ENCODE measurements at places on chromosomes 7 and 10.

DNA sequence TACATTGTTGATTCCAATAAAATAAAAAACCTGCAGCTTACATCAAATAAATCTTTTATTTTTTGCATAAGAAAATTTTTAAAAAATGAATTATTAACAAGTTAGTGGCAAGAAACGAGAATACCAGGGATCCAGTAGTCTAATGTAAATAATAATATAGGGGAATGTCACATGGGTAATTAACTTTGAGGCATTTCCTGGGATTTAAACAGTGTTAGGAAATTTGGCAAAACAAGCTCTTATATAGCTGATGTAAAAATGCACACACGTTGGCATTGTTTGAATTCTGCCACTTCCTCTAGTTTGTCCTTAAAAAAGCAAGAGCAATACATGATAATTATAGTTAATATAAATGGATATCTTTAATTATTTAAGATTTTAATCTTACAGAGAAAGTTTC, 768.6 kb downstream of the CNTNAP2 start:
- DNase-seq = no peak

DNA sequence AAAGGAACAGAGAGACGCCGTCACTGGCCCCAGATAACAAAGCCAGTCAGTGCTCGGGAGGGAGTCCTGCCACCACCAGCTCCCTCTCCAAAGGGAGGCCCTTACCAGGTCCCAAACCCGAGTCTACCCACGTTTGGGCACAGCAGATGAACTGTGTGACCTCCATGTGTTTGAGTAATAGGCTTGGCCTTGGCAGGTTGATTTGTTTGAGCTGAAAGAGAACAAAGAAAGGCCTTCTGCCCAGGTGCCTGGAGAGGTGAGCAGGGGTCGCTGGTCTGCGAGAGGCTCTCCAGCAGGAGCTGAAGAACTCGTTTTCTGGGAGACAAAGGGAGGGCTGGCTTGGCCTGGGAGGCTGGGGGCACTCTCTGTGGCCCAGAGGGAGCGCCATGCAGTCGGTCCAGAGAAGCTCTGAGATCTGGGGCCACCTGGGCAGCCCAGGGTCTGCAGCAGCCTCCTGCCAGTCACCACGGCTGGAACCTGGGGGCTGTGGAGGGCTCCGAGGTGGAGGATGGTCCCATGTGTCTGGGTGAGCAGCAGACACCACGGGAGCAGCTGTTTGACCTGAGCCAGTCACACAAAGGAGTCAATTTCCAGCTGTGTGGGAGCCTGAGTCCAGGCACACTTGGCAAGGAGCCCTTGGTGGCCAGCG, 99.7 kb downstream of the PAXIP1 start:
- DNase-seq = no peak

DNA sequence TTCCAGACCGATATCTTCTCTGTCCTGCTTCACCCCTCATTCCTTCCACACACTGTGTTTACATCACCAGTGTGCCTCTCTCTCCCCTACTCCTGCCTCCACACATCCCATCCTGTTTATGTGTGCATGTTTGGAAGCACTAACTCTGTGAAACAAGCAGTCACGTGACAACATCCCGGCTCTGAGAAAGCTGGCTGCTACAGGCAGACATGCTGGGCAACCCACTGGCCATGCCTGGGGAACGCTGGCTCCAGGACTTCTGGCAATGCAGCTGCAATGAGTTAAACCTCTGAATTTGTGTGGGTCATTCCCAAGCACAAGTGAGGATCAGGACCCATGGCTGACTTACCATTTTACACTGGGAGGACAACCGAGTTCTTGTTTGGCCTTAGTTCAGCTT, 74.0 kb downstream of the WNT2 start:
- no peak for DNase-seq

DNA sequence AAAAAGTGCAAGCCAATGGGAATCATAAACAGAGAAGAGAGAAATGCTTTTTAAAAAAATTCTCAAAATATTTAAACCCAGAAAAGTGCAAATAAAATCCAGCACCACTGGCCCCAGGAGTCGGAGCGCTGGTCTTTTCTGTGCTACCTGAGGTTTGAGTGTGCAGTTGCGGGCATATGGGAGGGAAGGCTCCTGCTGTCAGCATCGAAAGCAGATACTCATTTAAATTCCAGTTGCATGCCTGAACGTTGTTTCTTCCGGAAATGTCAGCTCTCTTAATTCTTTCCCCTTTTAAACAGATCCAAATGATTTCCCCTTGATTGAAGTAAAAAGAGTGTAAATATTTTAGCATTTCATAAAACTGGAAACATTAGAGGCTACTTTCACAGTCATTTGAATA, 240.5 kb upstream of the GPR26 start:
- DNase-seq = no peak

GRCh38 chr7:99366646-99367045, 7.9 kb upstream of the ARPC1B start:
- no peak for DNase-seq

- no peak for DNase-seq
These were observed 480.3 kb downstream of the NXPH1 start for GRCh38 chr7:8913682-8914081.

All from ELR (cell line).